ENCODE measurements at places on chromosomes 3 and 15. TPM values are rescaled to one million over a fixed set of nuclear protein-coding genes. Genes with fewer than 3 reads are reported as not detected.

The PPP2R3A gene
- total RNA-seq = 3.6 TPM

The P2RY12 gene
- total RNA-seq = not detected

The GABRG3 gene
- 0.66 TPM for total RNA-seq

The KNG1 gene
- total RNA-seq = not detected

The SCAANT1 gene
- not detected for total RNA-seq

The EXD1 gene
- total RNA-seq = not detected

The SATB1 gene
- total RNA-seq = not detected

The TPRG1 gene
- 0.38 TPM for total RNA-seq

The ATOSA gene
- total RNA-seq = 9.8 TPM
